ENCODE measurements at places on chromosomes 4 and X.
A peak's percentile ranks its signal among the peaks of the same experiment; 100 is the strongest.

GRCh38 chr4:185916683-185917082, 104.7 kb upstream of the SORBS2 start:
- no peak for DNase-seq

DNA sequence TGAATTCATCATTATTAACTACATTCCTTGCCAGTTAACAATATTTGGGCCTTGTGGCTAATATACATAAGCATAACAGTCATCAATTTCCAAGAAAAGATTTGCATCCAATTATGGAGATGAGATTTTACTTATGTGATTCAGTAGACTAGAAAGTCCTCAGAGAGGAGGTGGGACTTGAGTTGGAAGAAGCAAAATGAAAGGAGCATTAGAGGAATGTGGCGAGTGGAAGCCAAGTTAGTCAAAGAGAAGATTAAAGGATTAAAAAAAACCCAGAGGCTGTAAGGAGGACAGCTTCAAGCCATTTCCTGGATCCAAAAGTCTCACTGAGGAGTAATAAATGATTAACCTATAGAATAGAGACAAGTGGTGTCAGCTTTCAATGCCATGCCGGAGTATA, 1099.4 kb upstream of the IGFBP7 start:
- DNase-seq = no peak

DNA sequence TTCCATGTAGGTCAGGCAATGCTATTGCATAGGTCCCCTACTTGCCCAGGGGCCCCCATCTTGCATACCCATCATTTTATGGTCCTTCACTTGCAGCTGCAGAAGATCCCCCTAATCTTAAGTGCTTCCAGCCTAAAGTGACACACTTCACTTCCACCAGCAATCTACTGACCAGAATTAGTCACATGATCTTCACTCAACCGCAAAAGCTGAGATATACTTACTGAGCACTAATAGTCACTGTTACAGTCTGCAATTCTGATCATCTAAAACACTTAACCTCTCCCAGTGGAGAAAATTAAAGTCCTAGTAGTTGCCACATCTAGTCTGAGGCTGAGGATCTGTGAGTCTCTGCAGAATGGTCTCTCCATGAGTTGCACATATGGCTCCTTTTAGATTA, 82.1 kb downstream of the AREG start:
- DNase-seq = no peak

DNA sequence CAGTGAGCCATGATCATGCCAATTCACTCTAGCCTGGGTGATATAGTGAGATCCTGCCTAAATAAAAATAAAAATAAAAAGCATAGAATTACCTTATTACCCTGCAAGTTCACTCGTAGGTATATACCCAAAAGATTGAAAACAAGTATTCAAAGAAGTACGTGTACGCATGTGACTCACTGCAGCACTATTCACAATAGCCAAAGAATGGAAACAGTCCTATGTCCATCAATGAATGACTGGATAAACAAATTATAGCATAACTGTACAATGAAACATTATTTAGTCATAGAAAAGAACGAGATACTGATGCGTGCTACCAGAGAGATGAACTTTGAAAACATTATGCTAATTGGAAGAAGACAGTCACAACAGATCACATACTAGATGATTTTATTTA, 204.6 kb upstream of the DIAPH2 start:
- DNase-seq = no peak

- no peak for DNase-seq
These were observed 207.9 kb downstream of the HS6ST2 start for GRCh38 chrX:132750331-132751062.

DNA sequence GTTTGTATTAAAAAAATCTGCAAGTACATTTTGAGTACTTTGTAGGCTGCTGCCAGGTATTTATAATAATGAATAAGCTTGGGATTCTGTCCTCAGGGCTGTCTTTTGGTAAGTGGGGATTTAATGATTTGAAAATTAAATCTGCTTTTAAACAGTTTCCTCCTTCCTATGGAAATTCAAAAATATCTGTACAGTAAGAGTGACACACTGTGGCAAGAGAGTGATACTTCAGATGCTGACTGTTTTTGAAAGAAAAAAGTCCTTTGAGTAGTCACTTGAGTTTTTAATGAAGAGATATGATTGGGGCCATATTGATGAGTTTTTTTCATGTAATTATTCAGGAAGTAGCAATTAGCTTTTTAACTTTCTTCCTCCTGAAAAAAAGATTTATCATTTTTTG, 49.2 kb downstream of the SMARCAD1 start:
- no peak for DNase-seq

GRCh38 chr4:158255727-158256324, 45.5 kb downstream of the TMEM144 start:
- DNase-seq = no peak

GRCh38 chrX:151488677-151489076, 74.8 kb upstream of the PASD1 start:
- DNase-seq = no peak

- no peak for DNase-seq
These were observed 7.8 kb downstream of the CXXC4 start for GRCh38 chr4:104486716-104487504.

- DNase-seq = no peak
These were observed 389.1 kb downstream of the NKX6-1 start for GRCh38 chr4:84110040-84110439.

DNA sequence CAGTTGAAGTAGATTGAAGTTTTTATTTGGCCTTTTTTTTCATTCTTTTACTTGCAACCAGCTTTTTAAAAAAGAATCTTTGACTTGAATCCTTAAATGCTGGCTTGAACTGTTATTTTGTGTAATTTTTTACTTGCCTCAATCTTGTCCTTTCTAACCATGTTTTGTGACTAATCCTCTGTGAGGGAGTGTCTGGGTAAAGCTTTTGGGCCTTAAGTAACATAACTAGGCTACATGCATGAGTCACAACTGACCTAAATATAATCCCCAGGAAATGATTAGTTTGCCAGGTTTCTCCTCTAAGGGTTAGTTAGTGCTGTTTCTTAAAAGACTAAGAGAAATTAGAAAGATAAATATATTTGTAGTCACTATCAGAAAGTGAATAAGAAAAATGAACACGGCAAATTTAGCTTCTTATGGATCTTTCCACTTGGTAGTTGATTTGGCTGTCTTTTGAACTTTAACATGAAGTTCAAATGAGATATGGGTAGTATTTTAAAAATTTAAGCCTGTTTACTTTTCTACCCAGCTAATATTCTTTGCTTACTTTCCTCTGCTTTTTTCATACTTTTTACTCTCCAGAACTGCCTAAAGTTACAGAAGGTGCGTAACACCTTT, 13.0 kb downstream of the EXOC1 start:
- no peak for DNase-seq

- no peak for DNase-seq
These were observed 38.1 kb upstream of the ARSH start for GRCh38 chrX:2967998-2968909.

DNA sequence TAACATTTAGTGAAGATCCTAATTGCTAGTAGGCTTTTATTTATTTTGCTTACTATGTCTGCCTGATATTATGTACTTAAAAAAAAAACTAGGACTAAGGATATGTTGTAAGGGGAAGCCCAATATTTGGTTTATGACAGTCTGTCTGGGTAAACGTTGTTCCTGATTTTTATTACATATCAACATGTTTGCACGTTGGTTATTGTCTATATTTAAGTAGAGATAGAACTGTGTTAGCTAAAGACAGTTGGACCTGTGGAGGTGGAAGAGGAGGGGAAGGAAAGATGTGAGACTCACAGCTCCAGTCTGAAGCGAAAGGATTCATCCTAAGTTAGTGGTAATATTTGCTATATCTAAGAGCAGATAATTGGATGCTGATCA, 90.3 kb downstream of the TMEM131L start:
- no peak for DNase-seq

DNA sequence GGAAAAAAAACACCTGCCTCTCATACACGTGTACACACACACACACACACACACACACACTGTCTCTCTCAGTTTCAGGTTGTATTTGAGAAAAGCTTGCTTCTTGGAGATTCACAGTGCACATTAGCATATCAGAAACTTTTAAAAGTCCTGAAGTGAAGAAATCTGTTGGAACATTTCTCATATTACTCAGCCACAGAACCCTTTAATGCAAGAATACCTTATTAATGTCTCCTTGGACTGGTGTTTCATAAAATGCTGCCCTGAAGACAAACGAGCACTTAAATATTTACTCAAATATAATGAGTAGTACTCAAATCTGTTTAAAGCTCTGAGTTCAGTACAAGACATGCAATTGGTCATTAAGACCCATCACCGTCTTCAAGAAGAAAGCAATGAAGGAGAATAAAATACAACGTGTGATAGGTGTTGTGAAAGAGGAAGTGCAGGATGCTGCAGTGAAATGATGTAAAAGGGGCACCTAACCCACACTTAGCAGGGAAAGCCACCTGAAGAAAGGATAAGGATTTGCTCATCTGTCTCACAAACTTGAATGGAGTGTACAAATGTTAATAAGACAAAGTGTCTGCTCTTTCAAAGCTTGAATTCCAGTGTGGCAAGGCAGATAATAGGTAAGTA, 57.0 kb downstream of the DCLK2 start:
- DNase-seq = no peak

GRCh38 chr4:25236971-25237370, 3.1 kb downstream of the PI4K2B start:
- DNase-seq = no peak

DNA sequence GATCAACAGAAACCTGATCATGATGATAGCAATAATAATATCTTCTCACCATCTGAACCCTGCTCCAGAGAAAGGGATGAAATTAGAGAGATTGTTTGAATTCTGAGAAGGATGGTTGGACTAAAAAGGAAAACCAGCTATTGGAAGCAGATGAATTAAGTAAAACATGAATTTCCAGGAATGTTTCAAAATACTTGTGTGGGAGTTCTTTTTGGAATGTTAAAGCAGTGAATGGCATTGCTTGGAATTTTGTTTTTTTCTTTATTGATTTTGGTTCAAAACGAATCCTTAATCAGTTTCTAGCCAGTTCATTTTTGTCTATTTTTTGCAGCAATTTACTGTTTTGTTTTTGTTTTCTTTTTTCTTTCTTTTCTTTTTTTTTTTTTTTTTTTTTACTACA, 150.3 kb downstream of the NHS start:
- no peak for DNase-seq

- DNase-seq = no peak
These were observed 3.0 kb downstream of the RPL10 start for GRCh38 chrX:154401045-154401799.

DNA sequence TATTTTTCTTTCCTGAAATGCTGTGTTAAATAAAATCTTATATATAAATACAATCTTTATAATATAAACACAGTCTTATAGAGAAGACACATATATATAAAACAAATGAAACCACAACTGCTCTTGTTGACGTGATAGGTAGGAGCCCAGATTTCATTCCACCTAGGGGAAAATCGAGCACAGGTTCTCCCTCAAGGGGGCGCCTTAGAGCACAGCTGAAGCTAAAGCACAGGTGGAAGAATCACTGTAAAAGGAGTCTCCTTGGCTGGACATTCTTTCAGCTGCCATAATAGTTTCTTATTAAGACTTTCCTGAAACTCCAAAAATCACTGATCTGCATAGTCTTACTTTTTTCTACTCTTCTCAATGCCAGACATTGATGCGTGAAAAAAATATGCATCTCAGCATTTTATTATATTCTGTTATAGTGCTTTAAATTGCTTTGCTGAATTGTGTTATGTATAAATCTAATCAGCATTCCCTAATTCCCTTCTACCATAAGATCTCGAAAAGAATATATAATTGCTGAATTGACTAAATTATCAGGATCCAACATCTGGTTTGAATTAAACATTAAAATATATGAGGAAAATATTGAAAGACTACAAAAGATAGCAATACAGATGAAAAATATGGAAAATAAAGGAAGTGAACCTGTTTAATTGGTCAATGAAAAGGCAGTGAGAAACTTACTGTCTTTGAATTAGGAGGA, 25.5 kb upstream of the RXFP1 start:
- no peak for DNase-seq

GRCh38 chr4:2689825-2690700, 66.1 kb downstream of the TNIP2 start:
- peak; percentile 12 for DNase-seq

GRCh38 chrX:91039777-91040176, 394.9 kb upstream of the PABPC5 start:
- no peak for DNase-seq

DNA sequence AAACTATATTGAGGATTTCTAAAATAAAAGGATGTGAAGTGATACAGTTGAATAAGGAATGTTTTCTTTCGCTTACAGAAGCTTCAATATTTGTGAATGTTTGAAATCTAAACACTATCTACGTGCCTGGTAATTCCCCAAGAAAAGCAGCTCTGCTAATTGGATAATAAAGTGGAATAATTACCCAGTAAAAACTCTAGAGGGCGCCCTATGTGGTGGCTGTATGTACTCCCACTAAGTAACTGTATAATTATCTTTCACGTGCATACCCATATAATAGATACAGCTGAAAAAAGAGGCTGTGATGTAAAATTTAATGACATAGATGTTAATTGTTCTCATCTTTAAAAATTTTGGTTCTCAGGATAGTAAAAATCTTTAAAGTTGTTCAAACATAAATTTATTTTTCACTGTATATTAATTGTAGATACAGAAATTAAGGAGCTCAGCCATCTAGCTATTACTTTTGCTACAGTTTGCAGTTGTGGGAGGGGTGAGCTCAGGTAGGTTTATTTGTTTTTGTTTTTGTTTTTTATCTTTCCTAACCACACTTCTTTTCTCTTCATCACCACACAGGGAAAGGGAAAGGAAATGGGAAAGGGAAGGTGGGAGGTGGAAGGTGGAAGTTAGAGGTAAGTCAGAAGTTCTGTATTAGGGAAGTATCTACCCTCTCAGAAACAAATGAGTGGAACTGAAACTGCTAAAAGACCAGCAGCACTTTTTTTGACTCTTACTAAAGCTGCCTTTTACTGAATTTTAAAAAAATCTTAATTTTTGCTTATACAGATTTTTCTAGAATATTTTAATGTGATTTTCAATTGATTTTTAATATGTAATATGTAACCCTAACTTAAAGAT, 151.7 kb upstream of the RPS6KA6 start:
- DNase-seq = no peak

GRCh38 chr4:66300336-66300934, 630.1 kb upstream of the EPHA5 start:
- no peak for DNase-seq

GRCh38 chrX:78327370-78328086, at the start of gene CYSLTR1:
Gene CYSLTR1, minus strand, starts transcription at chrX:78327611. Its CDS starts 53,865 bp downstream, at chrX:78273746.
- DNase-seq = no peak

GRCh38 chr4:90994851-90995574, 867.8 kb downstream of the CCSER1 start:
- no peak for DNase-seq

DNA sequence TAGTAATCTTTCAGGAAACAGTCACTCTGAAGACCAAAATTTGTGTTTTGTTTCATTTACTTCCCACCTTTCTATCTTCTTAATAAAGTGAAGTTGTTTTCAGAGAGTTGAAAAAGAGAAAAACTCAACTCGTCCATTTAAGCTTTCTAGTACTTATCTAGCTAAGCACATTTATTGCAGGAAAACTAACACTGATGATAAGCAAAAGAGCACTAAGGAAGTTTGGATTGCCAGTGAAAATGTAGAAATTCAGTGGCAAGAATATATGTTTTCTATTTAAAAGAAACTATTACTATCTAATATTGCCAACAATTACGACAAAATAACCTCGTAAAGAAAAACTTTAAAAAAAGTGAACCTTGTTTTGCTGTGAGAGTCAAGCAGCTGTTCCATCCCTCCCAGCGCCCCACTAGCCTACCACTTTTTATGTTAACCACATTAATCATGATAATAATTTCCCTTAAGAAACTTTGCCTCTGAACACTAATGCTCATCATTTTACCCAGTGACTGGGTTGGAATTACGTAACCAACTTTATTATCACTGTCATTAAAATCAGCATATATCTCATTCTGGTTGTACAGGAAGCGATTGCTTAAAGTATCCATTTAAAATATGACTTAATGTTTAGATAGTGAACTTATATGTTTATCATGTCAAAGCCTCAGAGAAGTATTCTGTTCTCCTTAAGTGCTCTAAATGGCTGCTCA, 24.8 kb downstream of the SPRY1 start:
- no peak for DNase-seq

All from stimulated activated CD8-positive, alpha-beta memory T cell treated with anti-CD3 and anti-CD28 coated beads, Interleukin-12 subunit alpha, Interleukin-12 subunit beta, amount 100 ng/mL, for 1 hour (primary cell).